ENCODE measurements at places on chromosomes 1 and 21.
A peak's percentile ranks its signal among the peaks of the same experiment; 100 is the strongest.

DNA sequence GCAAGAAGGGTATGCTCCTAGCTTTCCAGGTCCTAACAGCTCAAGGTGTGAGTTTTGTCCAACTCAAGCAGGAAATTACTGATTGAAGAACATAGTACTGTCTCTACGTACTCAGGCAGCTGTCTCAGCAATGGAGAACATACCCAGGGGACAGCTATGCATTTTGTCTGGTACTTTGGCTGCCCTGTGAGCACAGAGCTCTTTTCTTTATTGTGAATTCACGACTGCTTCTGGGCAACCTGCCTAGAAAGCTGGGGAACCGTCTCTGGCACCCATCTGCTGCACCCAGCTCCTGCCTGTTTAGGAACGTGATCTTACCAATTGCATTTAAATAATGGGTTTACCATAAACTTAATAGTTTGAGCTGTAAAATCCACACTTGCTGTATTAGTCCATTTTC lies 258.1 kb downstream of the HHAT start:
- DNase-seq: peak; percentile 17

GRCh38 chr1:94063379-94063778 lies 57.6 kb downstream of the ABCA4 start:
- DNase-seq: no peak

DNA sequence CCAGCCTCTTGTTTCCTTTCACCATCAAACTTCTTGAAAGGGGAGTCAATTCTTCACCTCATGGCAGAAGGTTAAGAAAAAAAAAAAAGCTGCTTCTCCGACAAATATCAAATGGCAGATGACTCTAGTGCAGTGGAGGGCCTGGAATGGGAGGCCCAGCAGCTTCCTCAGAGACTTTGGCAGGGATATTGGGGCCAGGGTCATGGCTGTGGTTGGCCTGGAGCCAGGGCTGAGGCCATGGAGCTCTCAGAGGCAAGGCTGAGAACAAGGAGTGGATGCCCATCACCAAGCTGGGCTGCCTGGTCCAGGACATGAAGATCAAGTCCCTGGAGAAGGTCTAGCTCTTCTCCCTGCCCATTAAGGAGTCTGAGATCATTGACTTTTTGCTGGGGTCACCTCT lies 18.7 kb downstream of the MTF1 start:
- DNase-seq: no peak

GRCh38 chr1:244904119-244904518 lies 39.8 kb upstream of the HNRNPU start:
- DNase-seq: no peak

DNA sequence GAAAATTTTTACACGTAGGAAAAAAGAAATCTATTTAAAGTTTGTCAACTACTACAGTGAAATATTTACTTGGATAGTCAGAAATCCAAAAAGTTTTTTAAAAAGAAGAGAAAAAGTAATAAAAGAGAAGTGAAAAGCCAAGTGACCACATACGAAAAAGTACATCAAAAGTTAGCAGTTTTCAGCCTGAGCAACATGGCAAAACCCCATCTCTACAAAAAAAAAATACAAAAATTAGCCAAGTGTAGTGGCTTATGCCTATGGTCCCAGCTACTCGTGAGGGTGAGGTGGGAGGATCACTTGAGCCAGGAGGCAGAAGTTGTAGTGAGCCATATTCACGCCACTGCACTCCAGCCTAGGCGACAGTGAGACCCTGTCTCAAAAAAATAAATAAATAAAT lies 5.2 kb upstream of the MR1 start:
- DNase-seq: no peak

- DNase-seq: no peak
These were observed 22.7 kb upstream of the PRKACB start for GRCh38 chr1:84121360-84121759.

GRCh38 chr1:164660775-164661174 lies 101.8 kb downstream of the PBX1 start:
- no peak for DNase-seq

GRCh38 chr1:225415967-225416745 lies 11.7 kb downstream of the LBR start:
- DNase-seq: no peak

- DNase-seq: no peak
These were observed 46.4 kb upstream of the DISP3 start for GRCh38 chr1:11432526-11432925.

GRCh38 chr1:82455342-82455741 lies 654.6 kb downstream of the ADGRL2 start:
- DNase-seq: no peak

DNA sequence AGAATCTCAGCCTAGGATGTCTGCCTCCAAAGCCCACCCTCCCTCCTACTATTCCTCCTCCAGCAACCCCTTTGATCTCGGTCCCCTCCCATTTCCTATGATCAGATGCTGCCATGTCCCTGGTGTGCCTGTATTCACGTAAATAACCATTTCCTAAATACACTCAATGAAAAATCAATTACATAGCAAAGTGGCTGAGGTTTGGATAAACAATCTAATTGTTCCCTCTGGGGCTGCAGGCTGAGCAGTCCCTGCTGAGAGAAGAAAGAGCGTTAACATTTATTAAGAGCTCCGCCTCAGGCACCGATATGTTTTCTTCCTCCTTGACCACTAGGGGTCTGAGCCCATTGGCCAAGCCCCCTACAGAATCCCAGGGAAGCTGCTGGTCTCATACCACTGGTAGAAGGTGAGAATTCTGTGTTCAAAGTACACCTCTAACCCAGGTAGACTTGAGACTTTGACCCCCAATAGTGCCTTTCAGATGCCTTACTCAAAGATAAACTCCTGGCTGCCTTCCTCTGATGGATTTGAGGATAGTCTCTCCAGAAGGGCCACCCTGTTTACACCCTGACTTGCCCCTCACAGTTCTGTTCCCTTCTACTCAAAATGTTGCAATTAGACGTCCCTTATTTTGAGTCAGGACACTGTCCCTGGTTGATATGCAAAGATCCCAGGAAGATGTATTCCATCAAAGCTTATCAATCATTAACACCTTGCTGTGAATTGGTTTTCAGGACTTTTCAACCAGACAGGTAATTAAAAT lies 33.9 kb upstream of the CAMK1G start:
- no peak for DNase-seq

- no peak for DNase-seq
These were observed 5.3 kb downstream of the SYTL1 start for GRCh38 chr1:27346991-27347624.

- no peak for DNase-seq
These were observed 6.8 kb downstream of the SPRR5 start for GRCh38 chr1:152953761-152954160.

DNA sequence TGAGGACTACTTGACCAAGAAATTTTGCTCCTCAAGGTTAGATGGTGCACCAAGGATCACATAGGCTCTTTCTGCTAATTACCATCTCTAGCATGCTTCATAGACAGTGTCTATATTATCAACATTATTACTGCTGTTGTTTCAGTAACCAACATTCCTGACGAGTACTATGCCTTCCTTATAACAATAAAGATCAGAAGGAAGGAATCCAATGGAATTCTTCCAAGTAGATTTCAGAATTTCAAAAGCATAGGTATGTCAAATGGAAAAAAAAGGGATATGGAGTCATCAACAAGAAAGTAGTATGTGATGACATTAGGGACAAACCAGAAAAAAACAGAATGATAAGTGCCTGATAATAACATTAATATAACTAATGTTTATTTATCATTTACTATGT lies 39.6 kb upstream of the LPGAT1 start:
- DNase-seq: no peak

DNA sequence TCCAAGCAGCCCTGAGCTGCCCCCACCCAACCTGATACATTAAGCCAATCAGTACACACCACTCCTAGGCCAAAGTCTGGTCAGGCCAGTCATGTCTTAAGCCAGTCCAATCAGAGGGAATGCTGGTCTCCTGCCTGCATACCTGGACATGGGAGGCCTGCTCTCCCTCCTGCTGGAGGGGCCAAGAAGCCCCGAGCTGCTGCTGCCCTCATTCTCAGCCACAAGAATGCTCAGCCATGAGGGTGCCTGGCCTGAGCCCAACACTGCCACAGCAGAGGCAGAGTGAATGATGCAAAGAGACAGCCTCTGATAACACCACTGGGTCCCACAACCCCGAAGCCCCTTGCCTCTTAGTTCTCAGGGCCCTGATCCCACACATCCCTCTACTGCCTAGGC lies 23.0 kb downstream of the CHD5 start:
- no peak for DNase-seq

- DNase-seq: no peak
These were observed at the start of gene SERINC2 for GRCh38 chr1:31412732-31413404. TSS of gene SERINC2 (plus strand) at chr1:31413213. CDS start at chr1:31413266, 53 bp downstream.

DNA sequence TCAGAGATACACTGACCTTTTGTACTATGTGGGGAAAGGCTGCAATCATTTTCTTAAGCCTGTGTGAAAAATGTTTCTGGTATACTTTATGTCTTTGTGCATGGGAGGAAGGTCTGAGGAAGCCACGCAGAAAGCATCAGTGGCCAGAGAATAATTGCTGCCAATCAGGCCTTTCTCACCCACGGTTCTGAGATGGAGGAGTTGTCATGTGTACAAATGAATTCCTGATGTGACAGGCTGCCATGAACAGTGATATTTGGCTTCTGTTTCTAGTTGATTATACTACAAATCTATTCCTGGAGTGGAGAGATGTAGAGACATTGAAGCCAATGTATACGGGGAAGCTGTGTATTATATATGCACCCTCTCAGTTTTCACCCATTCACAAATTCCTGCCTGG lies 142.6 kb downstream of the GRIK1 start:
- no peak for DNase-seq

DNA sequence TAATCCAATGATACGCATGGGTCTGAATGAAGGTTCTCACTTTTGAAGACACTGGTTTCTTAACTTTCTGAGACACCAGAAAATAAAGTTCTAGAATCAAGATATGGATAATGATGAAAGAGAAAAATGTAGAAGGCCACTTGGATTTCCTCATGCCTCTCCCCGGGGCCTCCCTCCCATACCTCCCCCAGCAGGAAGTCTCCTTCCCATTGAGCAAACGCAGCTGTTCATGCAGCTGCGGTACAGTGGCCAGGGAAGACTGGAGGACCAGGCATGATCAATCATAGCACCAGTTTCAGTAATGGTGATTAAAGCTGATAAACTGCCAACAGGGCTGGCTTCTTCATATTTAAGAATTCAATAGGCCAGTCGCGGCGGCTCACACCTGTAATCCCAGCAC lies 10.9 kb upstream of the UBR4 start:
- no peak for DNase-seq

GRCh38 chr1:165856606-165857005 lies 29.2 kb downstream of the UCK2 start:
- DNase-seq: no peak

DNA sequence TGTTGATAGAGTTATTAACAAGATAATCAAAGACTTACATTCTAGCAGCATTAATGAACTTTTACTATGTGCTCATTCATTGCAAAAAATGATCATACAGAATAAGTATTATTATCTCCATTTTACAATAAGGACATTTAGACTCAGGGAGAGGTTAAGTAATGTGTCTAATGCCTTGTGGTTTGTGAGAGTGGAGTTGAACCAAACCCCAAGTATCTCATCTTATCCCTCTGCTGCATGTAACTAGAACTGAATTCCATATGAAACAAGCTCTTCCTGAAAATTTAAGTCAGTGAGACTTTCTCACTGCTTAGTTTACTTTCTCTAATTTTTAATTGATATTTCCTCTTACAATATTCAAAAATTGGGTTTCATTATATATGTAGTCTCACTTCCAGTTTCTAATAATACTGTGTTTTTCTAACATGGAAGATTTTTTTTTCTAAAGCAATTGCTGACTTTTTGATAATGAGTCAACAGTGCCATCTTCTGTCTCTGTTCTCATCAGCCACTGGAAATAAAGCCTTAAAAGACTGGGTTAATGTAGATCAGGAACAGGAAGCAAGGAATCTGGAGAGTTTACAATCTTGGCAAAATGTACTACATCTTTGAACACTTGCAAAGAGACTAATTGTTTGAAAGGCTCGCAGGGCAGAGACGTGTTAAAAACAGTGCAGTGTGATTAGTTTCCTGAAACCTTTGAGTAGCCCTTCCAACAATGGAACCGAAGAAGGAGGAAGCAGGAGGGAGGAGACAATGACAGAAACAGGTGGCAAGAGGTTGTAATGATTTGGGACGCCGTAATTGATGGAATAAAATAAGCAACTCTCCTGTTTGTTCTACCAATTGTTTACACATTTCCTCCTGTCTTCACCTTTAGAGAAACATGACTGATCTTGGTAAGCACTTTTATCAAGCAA lies 567.6 kb downstream of the MRPL39 start:
- DNase-seq: no peak

DNA sequence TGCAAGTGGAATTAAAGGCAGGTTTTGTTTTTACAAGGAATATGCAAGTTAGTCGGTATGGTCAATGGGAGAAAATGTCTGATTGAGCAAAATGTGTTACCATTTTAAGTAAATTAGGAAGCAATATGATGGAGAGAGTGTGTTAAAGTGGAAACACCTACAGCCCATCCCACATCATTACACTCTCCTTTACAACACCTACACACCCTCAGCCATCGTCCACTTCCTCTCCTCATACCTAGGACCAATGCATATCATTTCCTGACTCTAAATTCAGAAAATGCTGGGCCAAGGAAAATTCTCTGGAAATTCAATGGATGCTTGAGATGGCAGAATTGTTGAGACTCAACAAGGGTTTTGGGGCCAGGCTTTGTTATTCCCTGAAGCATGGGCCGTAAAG lies 16.4 kb upstream of the CCDC190 start:
- no peak for DNase-seq

- no peak for DNase-seq
These were observed 84.8 kb upstream of the CACYBP start for GRCh38 chr1:174914991-174915390.
